Activated CD4-positive, alpha-beta T cell treated with anti-CD3 and anti-CD28 coated beads, Interleukin-2, amount 50 U/mL, for 24 hours (primary cell): ENCODE measurements at places on chromosomes 12 and 14.

DNA sequence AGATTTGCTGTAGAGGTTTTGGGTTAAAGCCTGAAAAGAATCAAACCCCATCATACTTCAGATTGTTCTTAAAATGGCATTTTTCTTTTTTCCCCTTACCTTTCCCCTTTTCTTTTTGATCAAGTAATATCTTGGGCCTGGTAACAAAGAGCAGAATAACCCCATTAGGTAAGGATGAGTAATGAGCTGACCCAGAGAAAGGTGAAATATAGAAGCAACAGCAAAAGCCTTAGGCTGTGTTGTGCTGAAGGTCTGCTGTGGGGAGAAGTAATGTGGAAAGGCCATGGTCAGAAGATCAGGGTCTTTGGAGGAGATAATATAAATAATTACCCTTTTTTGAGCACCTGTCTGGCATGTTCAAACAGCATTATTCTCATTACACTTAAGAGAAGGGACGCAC is 42.3 kb downstream of the MIA2 start:
- DNase-seq: no peak

- DNase-seq: no peak
Observed at GRCh38 chr14:89004166-89004565, 179.7 kb downstream of the TTC8 start.

GRCh38 chr14:100532906-100533655 is 54.1 kb downstream of the BEGAIN start:
- no peak for DNase-seq

DNA sequence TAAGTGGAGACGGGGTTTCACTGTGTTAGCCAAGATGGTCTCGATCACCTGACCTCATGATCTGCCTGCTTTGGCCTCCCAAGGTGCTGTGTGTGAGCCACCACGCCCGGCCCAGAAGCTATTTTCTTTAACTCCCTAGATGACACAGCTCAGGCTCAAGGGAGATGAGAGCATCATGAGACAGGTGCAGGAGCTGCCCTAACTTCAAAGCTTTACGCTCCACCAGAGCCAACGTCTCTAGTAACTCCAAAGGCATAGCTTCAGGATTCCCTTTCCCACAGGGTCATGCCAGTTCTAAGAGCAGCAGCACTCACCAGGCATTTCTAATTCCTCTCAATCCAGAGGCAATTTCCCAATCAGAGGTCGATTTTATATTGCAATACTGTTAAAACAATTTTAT is 21.0 kb downstream of the NDUFA12 start:
- no peak for DNase-seq

DNA sequence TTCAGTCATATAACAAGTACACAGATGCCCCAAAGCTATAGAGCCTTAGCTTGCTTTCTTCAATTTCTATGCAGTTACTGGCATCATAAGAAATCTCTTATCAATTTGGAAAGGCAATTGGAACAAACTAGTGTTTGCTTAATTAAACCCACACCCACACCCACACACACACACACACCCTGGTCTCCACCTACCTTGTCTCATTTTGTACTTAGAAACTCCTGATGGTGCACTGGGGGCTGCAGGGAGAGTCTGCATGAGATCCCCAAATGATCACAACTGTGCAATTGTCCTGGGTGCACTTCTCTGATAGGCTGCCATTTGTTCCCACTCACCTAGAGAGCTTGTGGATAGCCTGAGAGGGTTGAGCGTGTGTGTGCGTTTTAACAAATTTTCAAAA is 40.5 kb upstream of the PTCSC3 start:
- DNase-seq: no peak

DNA sequence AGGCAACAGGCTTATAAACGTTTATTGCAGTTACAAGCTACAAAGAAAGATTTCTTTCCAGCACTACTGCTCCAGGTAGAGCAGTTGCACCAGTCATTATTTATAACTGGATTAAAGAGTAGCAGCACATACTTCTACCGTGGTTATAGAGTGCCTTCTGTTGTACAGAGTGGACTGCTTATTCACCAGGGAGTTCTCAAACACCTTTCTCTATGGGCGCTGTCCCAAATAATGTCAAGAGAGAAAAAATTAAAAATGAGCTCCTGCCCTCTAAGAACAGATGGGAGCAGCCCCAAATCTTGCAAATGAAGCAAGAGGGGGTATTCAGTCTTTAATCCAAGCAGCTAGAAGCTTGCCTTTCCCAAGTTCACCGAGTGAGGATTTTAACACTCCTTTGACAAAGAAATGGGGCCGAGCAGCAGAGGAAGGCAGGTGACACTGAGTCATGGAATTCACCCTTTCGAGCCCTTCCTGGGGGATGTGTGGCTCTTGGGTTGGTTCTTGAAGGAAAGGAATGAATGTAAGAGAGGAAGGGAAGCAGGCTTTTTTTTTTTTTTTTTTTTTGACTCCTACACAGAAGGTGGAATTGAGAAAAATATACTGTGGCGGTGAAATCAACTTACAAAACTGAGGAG is 181.2 kb downstream of the PRKCH start:
- DNase-seq: no peak

DNA sequence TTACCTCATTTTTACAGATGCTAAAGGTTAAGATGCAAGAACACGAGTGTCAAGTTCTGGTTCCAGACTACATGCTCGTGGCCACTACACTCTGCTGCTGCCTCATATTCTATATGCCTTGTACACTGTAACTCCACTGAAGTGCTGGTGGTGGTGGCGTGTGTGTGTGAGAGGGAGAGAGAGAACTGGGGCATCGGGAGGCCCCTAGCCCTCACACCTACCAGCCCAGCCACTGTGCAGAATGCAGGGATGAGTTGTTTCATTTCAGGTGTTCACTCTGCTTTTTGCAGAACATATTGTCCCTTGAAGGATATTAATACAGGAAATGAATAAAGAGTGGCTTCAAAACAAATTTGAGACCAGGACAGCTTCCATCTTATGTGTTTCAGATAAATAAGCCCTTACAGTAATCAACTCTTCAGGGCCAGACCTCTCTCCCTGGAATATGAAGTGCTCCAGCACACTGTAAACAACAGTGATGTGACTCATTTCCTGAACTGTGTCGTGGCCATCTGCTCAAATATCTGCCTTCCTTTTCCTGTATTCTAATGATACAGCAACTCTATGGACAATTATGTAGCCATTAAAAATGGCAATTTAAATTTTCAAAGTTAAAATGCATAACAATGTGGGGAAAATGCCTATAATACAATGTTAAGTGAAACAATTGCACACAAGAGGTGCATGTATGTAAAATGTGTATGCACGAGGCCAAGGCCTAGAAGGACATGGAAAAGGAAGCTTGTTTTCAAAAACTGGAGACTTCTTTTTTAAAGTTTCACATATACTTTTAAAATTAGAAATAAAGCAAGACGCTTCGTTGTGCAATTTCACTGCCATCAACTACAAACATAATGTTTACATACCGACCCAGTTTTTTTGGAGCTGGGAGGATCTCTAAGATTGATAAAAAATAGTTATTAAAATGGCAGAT is 215.4 kb downstream of the PELI2 start:
- DNase-seq: no peak

DNA sequence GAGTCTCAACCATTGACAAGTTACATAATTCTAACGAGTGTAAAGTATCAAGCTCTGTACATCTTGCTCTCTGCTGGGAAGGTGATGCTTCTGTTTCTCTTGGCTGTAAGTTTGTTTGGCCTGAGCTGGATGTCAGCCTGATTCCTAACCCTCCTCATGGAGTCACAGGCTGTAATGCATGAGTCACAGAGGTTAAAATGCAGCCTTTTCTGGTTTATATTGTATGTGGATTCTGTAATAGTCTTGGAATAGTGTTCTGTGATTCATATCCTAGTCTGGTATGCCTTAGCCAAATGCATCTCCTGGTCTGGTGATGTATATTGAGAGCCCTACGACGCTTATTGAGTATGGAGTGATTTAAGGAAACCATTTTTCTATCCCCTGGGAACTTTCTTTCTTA is 104.5 kb upstream of the FRMD6 start:
- no peak for DNase-seq

DNA sequence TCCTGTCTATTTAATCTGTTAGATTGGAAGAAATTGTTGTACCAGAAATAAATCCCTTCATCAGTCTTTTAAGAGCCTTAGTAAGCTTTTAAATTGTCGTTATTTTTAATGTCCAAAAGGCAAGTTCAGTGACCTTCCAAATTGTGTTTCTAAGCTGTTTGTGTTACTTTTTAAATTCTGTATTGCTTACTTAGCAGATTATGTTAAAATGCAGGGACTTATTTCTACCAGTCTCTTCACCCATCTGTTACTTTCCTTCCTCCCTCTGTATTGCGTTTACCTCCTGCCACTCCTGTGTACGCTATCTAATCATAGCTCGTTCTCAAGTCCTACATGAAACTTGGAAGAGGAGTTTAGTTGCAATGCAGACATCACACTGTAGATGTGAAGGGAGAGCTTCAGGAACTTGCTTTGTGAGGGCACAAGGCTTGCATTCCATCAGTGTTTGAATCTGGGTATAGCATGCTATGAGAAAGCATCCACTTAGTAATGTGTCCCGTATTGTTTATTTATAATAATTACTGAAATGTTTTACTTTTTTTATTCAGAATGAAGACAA is 406.5 kb upstream of the RGS6 start:
- no peak for DNase-seq

DNA sequence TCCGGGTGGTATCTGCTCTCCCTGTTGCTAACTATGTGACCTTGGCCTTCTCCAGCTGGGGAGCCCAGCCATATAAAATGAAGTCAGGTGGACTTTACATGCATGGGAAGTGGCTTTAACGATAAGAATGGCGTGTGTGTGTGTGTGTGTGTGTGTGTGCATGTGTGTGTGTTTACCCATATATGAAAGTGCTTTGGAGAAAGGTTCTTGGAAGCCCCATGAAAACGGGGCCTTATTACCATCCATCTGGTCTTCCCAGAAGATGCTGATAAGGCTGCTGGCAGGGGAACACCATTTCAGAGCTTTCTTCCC is 94.8 kb downstream of the LRRC74A start:
- DNase-seq: no peak

- DNase-seq: no peak
Observed at GRCh38 chr12:27140478-27140969, 58.1 kb upstream of the C12orf71 start.

DNA sequence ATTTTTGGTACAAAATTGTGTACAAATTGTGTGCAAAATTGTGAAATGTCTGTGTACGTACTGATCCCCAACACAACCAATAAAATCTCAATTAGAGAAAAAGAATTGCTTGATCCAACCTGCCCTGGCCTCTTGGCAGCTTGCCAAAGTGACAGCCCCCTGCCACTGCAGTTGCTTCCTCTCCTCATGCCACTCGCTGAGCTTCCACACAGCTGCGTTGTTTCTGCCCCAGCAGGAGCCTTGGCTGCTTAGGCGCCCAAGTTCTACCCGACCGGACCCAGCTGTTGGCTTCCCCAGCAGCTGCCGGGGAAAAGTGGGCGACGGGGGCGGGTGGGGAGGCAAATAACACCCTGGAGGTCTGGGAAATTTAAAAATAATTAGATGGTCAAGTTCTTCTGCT is 171.8 kb upstream of the ATF7IP start:
- DNase-seq: no peak

DNA sequence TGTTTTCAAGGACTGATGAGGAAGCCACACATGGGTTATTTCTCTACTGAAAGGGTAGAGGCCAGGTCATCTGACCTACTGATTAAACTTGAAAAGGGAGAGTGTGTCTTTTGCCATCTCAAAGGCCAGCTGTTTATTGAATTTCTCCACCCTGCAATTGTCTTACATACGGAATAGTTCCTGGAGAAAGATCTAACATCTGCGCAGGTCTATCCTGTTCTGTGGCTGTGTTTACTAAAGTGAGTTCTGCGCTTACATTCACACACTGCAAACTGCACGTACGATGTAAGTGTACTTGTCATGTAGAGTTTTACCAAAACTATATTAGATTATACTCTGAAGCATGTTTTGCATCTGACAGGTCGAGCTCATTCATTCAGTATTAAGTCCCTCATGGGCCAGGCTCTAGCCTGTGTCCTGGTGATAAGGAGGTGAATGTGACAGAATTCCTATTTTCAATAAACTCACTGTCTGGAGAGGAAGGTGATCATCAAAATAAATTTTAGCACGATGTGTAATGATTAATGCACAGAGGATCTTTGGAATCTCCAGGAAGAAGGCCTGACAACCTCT is 96.6 kb downstream of the PRKCH start:
- no peak for DNase-seq

DNA sequence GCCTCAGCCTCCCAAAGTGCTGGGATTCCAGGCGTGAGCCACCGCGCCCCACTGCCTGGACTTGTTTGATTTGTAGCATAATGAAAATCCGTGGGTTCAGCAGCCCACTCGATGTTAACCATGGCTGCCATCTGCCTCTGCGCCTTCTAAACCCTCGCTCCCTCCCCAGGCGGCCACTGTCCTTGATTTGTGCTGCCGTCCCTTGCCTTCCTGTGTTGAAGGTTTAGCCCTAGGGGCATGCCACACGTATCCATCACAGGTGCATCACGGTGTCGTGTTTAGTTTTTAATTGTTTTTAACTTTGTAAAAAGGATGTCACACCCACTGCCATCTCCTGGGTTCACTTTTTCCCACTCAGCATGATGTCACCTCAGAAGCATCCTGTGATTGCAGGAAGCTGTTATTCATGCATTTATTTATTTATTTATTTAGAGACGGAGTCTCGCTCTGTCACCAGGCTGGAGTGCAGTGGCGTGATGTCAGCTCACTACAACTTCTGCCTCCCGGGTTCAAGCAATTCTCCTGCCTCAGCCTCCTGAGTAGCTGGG is 24.5 kb upstream of the ULK1 start:
- no peak for DNase-seq

- DNase-seq: no peak
Observed at GRCh38 chr14:71319666-71320065, 412.4 kb downstream of the PCNX1 start.

DNA sequence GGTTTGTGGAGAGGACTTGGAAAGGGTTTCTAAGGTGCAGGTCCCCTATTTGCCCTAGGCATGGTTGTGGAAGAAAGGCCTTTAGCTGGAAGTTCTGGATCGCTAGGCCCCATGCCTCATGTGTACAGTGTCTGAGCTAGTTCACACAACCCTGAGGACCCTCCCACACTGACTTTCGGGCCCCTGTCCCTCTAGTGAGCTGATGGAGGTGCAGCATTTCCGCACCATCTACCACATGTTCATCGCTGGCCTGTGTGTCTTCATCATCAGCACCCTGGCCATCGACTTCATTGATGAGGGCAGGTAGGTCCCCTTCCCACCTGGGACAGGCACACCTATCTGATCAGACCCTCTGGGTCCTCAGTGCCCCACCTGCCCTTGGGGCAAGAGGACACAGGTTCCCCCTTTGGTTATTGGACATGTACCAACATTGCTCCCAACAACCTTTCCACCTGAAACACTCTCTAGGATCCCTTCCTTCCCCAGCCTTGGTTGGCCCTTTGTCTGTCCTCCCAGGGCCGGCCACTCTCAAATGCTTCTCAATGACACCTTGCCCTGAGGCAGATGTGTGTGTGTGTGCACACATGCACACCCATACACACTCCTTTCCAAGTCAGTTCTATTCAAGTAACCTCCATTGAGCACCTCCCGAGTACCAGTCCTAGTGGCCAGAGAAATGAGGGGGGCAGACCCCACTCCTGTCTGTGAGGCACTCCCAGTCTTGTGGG is 2.6 kb downstream of the SOAT2 start:
- no peak for DNase-seq

- DNase-seq: no peak
Observed at GRCh38 chr12:3518902-3519301, 27.9 kb downstream of the PRMT8 start.
